GM12865 (cell line): ENCODE measurements at places on chromosomes 11 and 22.
A peak's percentile ranks its signal among the peaks of the same experiment; 100 is the strongest.

DNA sequence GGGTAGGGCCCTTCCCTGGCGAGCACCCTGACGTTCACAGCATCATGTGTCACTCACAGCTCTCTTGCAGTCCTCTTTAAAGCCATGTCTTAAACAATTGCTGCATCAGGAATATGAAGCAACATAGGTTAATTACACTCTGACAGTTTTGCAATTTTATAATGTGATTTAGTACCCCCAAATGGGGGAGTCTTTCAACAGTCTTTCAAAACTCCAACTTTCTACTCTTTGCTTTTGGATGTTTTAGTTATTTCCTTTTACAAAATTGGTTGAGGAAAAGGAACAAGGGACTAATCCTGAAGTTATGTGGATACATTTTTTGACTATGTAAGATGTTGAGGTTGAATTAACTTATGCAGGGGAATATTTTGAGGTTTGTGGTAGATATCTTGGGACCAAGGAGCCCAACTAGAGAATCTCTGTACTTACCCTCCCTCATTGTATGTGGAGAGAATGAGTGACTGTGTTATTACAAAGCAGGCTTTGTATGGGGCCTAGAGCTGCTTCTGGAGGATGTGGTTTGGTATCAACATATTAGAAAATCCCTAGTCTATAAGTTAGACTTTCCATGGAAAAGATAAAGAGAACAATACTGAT is at the start of gene MMP8:
Gene MMP8 (minus strand): TSS at position 51 of the 597 bp plus-strand sequence. CDS start 99 bp downstream, outside the sequence.
- DNase-seq = no peak

DNA sequence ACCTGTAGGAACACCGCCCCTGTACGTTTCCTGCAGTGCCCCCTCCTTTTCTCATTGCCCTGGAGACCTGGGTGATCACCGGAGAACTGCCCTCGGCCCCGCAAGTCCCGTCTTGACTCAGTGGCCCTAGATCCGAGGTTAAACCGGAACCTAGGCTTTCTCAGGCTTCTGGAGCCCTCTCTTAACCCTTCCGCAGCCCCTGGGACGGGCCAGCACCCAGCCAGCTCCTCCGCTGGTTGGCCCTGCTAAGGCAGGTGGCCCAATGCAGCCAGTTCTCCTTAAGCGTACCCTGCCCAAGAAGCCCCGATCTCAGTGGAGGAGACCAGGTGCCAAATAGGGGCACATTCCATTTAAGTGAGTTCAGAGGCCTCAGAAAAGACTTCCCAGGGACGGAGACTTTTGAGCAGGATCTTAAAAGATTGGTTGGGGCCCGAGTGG is 776 bp downstream of the NLRX1 start:
- peak; percentile 71 for DNase-seq

GRCh38 chr11:68330700-68331337 is 18.4 kb downstream of the LRP5 start:
- DNase-seq = no peak

DNA sequence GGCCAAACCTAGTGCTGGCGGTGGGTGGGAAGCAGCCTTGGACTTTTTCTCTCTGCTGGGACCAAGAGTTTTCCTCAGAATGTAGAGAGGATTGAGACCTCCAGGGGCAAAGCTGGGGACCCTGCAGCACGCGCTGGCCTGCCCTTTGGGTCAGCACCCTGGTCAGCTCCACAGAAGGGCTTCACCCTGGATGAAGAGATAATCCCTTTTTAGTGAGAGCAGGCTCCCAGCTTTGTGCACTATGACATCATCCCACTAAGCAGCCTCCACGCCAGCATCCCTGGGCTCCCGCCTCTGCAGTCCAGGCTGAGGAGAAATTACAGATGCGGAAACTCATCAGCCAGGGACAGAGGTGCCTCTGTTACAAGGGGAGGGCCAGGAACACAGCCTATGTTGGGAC is 23.5 kb downstream of the DRICH1 start:
- no peak for DNase-seq

DNA sequence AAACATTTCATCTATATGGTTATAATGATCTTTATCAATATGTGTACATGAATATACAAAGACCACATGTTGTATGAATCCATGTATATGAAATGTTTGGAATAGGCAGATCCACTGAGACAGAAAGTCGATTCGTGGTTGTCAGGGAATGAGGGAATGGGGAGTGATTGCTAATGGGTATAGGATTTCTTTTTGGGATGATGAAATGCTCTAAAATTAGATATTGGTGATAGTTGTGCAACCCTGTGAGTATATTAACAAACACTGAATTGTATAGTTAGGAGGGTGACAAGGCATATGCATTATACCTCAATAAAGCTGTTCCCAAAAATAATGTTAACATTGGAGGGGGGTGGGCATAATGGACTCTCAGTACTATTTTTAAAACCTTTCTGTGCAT is 5.0 kb upstream of the PTPMT1 start:
- DNase-seq = no peak

DNA sequence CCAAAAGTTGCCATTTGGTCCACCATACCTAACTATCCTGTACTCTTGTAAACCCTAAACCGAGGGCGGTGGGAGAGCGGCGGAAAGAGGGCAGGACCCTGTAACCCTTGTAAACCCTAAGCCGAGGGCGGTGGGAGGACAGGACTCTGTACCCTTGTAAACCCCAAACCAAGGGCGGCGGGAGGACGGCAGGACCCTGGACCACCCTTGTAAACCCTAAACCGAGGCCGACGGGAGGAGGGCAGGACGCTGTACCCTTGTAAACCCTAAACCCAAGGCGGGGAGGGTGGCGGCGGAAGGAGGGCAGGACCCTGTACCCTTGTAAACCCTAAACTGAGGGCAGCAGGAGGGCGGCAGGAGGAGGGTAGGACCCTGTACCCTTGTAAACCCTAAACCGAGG is 12.5 kb upstream of the OR52I2 start:
- DNase-seq = no peak

DNA sequence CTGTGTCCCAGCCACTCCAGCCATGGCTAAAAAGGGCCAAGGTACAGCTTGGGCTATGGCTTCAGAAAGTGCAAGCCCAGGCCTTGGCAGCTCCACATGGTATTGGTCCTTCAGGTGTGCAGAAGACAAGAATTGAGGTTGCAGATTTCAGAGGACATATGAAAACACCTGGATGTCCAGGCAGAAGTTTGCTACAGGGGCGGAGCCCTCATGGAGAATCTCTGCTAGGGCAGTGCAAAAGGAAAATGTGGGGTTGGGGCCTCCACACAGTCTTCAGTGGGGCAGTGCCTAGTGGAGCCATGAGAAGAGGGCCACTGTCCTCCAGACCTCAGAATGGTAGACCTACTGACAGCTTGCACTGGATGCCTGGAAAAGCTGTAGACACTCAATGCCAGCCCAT is 1074.1 kb downstream of the JRKL start:
- DNase-seq = no peak

DNA sequence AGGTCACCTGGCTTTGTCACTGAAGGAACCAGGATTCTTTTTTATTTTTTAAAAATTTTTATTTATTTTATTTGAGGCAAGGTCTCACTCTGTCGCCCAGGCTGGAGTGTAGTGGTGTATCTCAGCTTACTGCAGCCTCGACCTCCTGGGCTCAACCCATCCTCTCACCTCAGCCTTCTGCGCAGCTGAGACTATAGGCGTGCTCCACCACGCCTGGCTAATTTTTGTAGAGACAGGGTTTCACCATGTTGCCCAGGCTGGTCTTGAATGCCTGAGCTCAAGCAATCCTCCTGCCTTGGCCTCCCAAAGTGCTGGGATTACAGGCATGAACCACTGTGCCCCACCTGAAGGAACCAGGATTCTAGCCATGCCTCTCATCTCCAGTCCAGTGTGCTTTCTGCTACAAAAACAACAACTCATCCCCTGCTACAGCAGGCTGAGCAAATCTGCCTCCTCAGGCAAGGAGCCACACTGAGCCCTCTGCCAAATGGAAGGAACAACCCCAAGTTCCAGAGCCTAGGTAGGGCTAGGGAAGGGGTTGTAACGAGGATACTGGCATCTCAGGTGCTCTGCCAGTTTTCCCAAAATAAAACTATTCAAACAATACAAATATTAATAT is 2.6 kb upstream of the PEX26 start:
- DNase-seq = no peak

- no peak for DNase-seq
Observed at GRCh38 chr11:128204898-128205297, 382.5 kb downstream of the ETS1 start.
